ENCODE measurements at places on chromosomes 7 and 10.

DNA sequence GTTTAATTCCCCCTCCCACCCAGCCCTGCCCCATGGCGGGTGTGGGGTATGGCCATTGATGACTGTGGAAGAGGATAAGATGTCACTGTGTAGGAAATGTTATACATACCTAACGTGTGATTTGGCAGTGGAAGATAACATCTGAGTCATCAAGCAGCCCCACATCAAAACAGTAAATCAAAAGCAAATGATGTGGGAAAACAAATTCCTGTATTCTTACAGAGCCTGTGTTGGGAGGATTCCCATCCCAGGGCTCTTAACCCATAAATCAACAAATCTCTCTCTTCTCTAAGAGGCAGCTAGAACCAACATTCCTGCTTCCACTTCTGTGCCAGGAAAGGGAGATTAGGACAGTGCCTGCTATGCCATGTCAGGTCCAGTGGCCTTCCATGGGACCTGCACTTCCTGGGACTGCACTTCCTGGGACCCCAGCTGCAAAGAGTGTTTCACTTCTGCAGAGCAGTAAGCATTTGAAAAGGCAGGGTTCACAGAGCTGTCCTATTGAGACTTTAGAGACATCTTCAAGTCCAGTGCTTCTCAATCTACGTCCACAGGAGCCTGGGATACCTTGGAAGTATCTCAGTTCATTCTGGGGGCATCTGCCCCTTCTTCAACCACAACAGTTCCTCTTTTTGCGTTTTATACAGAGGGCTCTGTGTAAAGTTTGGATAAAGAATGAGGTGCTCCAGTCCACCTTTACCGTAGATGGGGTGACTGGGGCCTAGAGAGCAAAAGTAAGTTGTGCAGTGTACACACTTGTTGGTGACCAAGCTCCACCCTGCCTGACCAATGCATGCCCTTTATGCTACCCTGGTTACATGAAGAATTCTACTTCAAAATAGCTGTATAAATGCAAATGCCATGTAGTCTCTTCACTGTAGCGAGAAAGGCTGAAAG, 45.7 kb downstream of the ATXN7L1 start:
- DNase-seq: peak; percentile 79

DNA sequence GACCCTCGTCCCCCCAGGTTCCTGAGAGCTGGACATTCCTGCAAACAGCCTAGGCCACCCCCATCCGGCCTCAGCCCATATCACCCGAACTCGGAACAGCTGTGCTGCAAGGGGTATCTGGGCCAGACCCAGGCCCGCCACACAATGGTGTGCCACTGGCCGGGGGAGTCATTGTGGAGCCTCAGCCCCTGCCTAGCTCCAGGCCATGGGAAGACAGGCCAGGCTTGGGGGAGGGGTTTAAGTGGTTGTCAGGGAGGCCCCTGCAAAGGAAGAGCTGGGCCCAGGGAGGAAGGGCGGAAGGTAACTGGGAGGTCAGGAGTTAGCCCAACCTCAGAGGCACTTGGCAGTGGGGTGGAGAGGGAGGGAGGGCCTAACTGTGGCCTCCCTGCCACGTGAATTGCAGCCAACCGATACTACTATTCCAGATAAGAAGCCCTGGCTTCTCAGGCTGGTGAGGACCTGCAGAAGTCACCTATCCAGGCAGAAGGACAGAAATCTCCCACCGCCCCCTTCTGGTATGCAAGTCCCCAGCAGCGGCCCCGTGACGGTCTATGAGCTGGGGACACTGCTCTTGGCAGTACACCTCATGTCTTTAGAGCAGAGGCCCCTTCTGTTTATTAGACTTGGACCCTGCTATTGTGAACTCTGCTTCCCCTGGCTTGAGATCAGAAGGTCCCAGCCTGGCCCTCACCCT, 26.8 kb downstream of the VSIR start:
- DNase-seq: no peak

DNA sequence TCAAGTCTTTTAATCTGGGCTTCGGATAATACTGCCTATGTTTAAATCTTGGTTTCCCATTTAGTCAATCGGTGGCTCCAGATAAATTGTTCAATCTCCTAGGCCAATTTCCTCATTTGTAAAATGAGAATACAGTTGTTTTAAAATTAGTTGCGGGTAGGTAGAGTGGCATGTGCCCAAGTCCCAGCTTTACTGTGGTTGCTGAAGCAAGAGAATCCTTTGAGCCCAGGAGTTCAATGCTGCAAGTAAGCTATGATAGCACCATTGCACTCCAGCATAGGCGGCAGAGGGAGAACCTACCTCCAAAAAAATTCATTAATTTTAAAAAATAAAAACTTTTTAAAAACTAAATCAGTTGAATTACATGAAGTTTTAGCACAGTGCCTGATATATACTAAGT, 7.3 kb downstream of the RNF216 start:
- DNase-seq: no peak

DNA sequence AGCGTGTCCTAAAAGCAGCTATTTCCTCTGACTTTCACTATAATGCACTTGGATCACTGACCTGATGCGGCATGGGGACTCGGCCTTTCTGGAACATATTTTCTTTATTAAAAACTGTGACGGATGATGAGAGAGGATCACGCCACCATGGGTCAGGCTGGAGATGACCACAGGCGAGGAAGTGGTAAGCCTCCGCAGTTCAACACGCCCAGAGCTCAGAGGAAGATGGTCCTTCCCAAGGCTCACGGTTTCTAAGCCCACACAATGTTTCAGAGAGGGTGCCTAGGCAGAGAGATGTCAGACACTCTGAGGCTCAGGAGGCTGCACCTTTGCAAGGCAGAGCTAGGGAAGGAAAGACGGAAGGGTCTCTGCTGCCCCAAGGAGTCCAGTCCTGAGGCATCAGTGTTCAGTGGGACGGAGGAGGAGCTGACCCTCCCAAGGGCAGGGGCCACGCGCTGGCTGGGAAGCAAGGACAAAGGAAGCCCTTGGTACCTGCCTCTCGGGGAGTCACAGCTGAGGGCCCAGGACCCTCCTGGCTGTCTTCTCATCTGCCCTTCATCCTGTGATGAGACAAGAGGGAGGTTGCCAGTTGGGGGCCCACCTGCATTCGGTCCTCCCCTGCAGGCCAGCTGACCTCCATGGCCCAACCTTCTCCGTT, 9.5 kb downstream of the CHST15 start:
- no peak for DNase-seq

DNA sequence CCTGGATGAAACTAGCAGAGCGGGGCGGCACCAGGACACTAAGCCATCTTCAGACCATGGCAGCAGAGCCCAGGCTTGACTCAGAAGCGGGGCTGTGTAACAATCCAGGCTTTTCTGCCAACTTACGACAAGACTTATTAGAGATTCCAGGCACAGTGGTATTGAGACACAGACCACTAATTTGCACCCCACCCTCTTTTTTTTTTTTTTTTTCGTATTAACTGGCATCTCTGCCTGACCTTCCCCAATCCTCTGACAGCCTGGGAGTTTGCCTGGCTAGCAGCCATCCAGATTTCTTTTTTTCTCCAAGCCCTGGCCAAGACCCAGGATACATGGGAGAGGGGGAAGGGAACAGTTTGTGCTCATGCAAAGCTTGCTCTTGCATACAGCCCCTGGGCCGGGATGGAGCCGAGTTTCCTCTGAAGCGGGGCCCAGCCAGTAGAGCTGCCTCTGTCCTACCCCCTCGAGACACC, 182.4 kb downstream of the PLXNA4 start:
- no peak for DNase-seq

DNA sequence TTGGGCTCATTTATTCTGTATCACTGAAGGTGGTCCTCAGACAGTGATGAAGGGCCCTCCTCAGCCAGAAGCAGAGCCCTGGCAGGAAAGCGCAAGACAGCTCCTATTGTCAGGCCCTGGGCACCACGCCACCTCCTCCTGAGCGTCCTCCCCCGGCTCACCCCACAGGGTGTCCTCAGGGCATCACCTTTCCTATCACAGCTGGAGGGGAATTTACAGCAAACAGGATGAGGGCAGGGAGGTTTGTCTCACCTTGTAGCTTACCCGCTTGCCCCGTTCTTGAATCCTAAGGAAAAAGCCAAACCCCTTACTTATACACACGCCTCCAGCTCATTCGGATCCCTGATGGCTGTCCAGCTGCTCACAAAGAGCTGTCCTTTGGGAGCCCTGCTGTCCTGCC, 50.2 kb upstream of the LANCL2 start:
- DNase-seq: no peak

- no peak for DNase-seq
Observed at GRCh38 chr7:158016180-158017097, 571.2 kb downstream of the PTPRN2 start.

DNA sequence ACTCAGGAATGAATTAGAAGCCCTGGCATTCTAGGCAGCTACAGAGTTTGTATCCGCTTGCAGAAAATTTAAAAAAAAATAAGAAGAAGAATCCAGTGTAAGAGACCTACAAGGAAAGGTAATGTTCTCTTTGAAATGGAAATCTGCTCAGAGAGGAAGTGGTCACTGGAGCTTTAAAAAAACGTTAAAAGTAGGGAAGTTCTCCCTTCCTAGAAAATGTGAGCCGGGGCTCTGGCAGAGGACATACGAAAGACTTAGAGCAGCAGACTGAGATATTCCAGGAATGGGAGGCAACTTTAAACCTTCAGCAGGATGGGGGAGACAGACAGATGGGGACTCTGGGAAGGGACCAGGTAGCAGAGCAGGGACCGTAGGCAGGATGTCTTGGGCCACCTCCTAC, 149.4 kb upstream of the NPS start:
- no peak for DNase-seq

- no peak for DNase-seq
Observed at GRCh38 chr7:139370301-139370942, 10.7 kb downstream of the LUC7L2 start.

DNA sequence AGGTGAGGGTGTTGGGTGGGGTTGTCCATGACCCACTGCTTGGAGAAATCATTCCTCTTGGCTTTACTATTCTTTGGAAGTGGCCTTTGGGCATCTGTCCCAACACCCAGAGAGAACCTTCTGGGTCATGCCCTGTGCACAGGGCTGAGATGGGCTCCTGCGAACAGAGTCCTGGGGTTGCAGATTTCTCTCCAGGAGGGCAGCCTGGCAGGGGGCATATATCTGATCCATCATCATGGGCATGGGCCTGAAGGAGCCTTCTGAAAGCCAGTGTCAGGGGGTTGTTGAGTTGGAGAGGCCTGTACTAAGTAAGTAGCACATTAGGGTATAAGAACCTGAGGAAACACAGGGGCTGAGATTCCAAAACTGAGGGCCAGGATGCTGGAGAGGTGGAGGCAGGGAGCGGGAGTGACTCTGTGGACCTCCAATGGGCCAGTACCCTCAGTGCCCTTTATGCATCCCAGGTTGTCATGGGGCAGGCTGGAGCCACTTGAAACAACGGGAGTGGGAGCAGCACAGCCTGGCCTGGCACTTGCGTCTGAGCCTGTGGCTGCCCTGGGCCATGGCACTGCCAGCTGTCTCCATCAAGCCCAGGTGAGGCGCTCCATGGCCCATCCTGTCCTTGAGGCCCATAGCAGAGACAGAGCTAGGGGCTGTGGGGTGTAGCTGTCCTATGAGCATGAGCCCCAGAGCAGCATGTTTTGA, 203.7 kb downstream of the GRID1 start:
- no peak for DNase-seq

- DNase-seq: no peak
Observed at GRCh38 chr10:19164461-19164860, 115.9 kb downstream of the MALRD1 start.

GRCh38 chr10:123808906-123809305, 82.7 kb downstream of the CPXM2 start:
- peak; percentile 81 for DNase-seq

- DNase-seq: no peak
Observed at GRCh38 chr10:130455111-130455695, 319.0 kb downstream of the GLRX3 start.

DNA sequence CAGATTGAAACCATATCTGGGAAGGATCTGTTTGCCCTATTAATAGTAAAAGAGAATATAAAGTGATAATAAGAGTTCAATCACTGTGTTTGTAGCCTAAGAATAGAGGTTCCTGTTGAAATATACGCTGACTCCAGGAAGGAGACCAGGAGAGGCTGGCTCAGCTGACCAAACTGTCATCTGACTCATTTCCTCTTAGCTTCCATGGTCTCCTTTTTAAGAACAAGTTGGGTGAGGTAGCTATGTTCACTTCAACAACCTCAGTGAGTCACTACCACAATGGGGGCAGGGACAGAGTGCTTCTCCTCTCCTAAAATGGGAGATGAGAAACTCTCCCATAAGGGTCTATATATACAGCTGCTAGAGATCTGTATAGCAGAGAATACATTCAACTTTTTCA, 543.3 kb downstream of the CALN1 start:
- no peak for DNase-seq

DNA sequence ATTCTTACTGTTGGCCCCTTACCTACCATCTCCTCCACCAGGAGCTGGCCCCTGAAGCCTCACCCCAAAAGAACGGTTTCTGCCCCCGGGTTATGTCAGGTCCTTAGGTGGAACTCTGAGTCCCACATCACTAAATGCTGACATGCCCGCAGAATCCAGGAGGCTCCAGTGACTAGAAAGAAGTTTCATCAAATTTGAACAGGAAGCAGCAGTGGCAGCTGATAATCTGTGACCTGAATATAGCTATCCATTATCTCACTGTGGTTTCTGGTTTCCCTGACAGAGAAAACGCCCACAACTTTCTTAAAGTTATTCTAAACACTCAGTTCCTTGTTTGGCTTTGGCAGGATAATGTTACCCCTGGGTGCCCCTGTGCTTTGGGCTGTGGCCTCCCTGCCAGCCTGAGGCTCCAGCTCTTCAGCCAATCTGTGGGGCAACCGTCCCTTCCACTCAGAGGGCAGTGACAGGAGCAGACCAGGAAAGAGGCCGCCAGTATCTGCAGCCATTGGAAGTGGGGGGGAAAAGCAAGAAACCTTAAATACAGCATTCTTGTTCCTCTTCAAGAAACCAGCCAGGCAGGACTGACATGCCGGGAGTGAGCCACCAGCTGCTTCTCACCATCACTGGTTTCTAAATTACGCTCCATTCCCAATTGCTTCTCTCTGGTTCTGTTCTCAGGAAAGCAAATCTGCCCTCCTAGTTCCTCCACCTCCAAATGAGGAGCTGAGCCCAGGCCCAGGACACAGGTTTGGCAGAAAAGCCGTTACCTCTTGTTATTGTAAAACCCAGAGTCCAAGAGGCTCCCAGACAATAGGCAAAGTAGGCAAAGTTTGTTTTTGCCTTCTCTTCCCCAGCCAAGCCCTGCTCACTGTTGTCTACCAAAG, 41.2 kb upstream of the VCL start:
- DNase-seq: no peak

- DNase-seq: no peak
Observed at GRCh38 chr10:57169597-57169996, 808.5 kb upstream of the ZWINT start.

- no peak for DNase-seq
Observed at GRCh38 chr7:142383841-142384492, 126.1 kb upstream of the PRSS58 start.

DNA sequence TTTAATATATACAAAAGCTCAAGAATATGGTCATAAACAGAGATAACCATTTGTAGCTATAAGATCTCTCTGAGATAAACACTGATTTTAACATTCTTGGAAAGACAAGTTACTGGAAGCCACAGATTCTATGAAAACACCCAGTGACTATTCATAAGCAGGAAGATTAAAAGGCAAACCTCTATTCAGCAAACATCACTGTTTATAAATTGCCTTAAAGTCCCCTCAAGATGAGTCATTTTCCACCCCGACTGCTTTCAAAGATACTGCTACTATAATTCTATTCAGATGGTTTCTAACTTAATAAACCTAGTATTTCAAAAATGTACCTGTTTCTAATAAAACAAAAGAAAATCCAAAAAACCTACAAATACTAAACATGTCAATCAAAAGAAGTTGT, 21.0 kb downstream of the TM9SF3 start:
- DNase-seq: no peak

GRCh38 chr10:77974396-77975074, 48.0 kb upstream of the DLG5 start:
- DNase-seq: no peak

GRCh38 chr7:20223356-20223755, 6.2 kb upstream of the MACC1 start:
- no peak for DNase-seq

Data from amniotic stem cell (primary cell).